ENCODE measurements at places on chromosomes 7 and 10. TPM values are rescaled to one million over a fixed set of nuclear protein-coding genes. Genes with fewer than 3 reads are reported as not detected.

- DNase-seq, result no peak
These were observed 197.5 kb upstream of the CSTF2T start for GRCh38 chr10:51896849-51897248.

GRCh38 chr7:51327287-51327717, 10.7 kb upstream of the COBL start:
- DNase-seq, result no peak

DNA sequence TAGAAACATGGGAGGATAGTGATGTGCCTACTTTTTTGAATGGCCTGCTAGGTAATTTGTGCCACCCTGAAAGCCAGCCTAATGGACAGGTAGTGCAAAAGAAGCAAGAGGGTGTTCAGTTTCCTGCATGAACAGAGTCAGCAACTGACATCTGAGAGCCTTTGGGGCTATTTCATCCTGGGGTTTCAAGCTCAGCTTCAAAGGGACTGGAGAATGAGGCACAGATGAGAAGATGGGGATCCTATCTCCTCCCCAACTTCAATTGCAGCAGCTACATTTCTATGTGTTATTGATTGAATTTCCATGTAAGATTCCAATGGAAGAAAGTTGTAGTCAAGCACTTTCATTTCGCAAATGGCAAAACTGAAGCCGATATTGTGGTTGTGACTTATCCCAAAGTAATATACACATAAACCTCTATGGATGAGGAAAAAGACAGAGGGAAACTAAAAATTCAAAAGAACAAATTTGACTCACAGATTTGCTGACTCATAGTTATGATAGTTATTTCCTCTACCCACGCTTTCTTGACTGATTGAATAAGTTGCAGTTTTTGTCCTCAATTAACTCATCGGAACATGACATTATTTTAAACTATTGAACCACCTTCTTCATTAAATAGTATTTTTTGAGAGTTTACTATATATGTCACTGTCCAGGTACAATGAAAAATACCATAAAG, 42.6 kb upstream of the NRP1 start:
- DNase-seq, result peak; percentile 9

DNA sequence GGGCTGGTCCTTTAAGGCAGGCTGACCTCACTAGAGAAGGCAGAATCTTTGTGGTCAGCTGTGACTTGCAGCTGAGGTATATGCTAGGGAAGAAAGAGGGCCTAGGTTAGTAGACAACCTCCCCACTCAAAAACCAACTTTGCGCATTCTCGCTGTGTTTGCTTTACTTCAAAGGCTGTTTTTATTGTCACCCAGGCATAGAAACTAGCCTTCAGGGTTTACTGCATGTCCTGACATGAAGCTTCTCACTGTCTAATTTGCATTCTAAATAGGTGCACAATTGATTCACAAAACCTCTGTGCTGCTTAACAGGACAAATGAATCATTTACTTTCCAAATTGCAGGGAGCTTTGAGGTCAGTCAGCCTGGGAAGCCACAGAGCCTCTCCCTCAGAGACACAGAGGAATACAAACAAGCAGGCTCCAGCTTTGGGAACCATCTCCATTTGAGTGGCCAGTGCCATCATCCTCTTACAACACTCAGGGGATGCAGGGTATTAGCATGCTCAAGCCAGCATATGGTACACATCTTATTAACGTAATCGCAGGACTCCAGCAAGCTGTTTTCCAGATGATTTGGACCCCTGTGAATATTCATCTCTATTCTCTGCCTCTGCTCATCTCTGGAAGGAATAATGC, 596.4 kb upstream of the GHITM start:
- no peak for DNase-seq

DNA sequence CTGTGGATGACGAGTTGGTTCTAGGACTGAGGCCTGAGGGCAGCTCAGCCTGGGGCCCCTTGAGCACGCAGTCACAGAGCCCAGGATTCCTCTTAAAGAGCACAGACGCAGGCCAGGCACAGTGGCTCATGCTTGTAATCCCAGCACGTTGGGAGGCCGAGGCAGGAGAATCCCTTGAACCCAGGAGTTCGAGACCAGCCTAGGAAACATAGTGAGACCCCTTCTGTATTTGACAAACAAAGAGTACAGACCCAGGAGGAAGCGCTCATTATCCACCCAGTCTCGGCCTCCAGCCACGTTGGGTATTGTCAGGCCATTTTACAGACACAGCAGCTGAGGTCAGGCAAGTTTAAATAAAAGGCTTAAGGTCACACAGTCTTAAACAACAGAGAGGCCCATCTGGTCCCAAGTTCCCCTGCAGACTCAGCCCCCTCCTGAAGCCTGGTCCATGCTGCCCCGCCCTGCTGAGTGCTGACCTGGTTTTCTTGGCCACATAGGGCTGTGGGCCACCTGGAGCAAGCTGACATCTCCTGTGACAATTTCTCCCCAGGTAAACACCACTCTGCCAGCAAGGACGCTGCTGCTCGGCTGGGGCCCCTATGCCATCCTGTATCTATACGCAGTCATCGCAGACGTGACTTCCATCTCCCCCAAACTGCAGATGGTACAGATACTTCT, 12.6 kb downstream of the RGR start:
- DNase-seq, result peak; percentile 29

GRCh38 chr7:1093502-1093843, 5.6 kb downstream of the GPER1 start:
- DNase-seq, result no peak

DNA sequence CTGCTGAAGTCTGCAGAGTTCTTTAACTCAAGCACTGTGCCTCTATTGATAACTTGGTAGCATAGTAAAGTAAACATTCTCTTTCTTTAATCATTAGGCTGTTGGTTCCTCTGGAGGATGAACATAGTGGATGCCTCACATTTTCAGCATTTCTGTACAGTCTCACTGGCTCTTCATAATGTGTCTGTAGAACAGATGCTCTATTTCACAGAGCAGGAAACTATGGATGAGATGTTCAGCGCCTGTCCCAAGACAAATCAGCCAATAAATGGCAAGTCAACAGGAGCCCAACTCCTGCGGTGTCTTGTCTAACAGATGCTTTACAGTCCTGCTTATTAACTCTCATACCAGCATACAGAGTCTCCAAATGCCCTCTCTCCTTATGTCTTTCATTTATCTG, 36.5 kb downstream of the NRBF2 start:
- DNase-seq, result no peak

- peak; percentile 93 for DNase-seq
These were observed 30.2 kb upstream of the ANKRD2 start for GRCh38 chr10:97542169-97543024.

DNA sequence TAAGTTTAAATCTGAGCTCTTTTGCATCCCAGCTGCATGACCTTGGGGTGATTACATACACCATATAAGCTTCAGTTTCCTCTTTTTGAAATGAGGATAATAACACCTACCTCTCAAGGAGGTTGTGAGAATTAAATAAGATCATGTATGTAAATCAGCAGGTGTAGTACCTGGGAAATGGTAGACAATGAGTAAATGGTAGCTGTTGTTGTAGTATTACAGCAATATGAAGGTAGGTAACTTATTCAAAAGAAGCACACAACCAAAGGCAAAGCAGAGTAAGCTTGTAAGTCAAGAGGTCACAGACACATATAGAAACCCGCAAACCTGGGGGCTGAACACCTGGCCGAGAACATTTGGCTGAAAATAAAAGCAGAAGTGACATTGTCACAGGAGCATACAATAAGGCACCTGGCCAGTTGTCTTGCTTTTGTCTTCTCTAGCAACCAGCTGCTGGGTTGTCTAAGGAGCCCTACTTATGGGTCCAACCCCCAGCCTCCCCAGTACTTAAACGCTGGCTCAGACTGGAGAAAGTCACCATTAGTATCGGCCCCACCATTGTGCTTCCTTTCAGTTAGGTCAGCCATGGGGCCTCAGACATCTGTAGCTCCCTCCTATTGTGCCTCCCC, 203.6 kb upstream of the MKLN1 start:
- no peak for DNase-seq

- peak; percentile 58 for DNase-seq
These were observed 283.1 kb downstream of the DNAJB6 start for GRCh38 chr7:157619753-157620525.

DNA sequence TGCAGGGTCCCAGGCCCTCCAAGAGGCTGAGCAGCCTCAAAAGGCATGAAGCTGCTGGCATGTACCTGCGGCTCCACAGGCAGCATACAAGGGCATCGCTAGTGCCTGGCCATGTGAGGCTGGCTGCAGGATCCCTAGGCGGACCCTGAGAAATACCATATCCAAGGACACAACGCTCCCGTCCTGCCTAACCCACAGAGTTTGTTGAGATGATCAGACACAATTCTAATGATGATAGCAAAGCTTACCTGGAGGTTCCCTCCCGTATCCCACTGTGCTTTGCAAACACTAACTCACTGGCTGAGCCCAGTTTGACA, 17.3 kb downstream of the CLRN3 start:
- no peak for DNase-seq

DNA sequence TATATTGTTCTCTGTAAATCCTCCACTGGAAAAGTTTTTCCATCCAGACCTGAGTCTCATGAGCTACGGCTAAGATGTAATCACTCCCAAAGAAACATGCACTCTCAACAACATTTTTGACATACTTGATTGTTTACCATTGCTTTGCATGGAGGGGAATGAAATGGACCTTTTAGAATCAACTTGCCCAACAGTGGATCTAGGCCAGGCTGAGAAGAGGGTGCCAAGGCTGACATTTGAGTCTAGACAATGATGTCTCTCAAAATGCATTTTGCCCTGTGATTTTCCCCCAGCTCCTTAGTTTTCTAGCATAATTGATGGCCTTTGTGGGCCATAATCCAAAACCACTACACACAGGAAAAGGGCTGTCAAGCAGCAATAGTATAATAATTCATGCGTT, 297.9 kb upstream of the KLF6 start:
- DNase-seq, result no peak

Gene GJD4
- total RNA-seq, result under 0.01 TPM

Gene PLCE1
- total RNA-seq, result 6.2 TPM

Gene CALCR
- total RNA-seq, result not detected

Gene CYP3A4
- total RNA-seq, result not detected

Gene DOCK4
- total RNA-seq, result 31.8 TPM

Measured in osteoblast (primary cell).